Hematopoietic multipotent progenitor cell treated with erythropoietin and hydrocortisone succinate and interleukin-3 and kit ligand, for 6 days (in vitro differentiated cells): ENCODE measurements at places on chromosomes 5 and 9.

- no peak for DNase-seq
These were observed 175.9 kb downstream of the KIF4B start for GRCh38 chr5:155189476-155189875.

- no peak for DNase-seq
These were observed 5.2 kb upstream of the FBP1 start for GRCh38 chr9:94644543-94644942.

GRCh38 chr9:3852545-3852944 lies 326.7 kb upstream of the RFX3 start:
- no peak for DNase-seq

DNA sequence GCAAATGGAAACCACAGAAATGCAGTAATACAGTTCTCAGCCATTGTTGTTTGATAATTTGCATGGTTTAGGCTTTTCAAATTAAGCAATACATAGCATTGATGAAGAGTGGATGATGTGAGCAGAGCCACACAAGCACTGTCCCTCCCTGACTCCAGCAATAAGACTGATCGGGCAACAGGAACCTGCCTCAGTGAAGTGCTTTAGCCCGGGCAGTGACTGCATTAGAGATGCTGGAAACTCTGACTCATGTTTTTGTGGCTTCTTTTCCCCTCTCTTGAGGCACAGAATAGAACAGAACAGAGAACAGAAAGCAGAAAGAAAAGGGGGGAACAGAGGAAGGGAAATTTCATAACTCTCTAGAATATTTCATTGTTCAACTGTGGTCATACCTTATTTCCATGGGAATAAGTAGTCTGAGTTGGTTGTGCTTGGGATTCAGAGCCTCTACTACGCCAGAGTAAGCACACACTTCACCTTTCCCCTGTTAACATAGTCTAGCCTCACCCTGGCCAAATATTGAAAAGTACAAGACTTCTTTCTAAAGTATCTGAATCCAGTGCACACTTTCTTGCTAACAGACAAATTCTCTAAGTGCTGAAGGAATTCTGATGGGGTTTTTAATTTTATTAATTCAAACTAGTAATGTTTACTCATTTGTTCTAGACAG lies 164.8 kb upstream of the VCAN start:
- DNase-seq, result peak; percentile 58

DNA sequence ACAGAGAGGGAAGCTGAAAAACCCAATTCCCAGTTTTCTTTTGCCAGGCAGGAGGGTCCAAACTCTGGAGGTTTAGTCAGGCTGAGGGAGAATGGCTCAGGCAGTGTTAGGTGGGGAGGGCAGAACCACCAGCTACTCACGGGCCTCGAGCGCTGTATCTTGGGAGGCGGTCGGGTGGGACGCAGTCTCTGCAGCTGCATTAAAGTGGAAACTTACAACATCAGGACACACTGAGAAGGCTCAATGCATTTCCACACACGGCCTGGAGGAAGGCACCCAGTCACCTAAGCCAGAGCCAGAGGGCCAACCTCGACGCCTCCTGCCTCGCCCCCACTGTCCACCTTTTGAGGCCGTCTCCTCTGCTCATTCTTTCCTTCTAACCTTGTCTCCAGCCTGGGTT lies 55.6 kb downstream of the CRB2 start:
- DNase-seq, result no peak

- DNase-seq, result peak; percentile 24
These were observed 111.6 kb downstream of the CMYA5 start for GRCh38 chr5:79800979-79801827.

- no peak for DNase-seq
These were observed 10.0 kb downstream of the TCF7 start for GRCh38 chr5:134124289-134125038.

DNA sequence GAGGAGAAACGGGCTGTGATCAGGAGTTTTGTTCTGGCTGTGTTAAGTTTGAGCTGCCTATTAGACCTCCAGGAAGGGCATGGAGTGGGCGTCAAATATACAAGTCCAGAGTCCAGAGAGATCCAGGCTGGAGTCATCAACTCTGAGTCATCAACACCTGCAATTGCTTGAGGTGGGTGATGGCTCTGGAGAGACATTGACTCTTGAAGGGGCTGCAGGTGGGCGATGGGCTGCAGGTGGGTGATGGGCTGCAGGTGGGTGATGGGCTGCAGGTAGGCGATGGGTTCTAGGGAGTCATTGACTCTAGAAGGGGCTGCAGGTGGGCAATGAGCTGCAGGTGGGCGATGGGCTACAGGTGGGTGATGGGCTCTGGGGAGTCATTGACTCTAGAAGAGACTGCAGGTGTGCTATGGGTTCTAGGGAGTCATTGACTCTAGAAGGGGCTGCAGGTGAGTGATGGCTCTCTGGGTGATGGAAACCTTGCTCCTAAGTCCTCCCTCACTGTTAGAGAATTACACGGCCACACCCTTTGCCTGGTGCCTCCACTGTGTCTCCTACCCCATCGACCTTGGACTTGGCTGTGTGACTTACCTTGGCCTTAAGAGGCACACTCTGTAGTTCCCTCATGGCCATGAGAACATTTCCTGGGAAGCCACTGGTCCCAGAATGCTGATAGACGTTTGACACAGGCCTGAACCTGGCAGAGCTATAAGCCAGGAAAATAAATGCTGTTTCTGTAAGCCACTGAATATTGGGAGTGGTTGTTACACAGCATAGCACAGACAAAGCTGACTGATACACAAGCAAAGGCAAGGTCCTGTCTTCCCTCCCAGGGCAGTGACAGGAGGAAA lies 10.4 kb upstream of the FIBCD1 start:
- no peak for DNase-seq

DNA sequence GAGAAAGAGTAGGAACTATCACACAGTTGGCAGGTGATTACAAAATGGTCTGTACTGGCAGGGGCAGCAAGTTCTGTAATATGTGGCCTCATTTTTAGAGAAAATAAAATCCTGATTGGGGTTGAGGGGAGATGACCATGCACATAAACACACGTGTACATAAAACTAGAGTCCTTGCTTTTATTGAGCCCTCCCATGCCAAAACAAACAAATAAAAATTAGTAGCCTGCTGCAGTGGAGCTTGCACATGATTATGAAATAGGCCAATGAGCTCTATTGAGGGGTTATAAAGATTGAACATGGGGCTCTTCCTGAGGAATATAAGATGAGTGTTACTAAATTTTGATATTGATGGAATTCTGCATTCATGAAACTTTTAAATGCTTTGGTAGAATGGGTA lies 248.4 kb downstream of the ELAVL2 start:
- DNase-seq, result no peak

DNA sequence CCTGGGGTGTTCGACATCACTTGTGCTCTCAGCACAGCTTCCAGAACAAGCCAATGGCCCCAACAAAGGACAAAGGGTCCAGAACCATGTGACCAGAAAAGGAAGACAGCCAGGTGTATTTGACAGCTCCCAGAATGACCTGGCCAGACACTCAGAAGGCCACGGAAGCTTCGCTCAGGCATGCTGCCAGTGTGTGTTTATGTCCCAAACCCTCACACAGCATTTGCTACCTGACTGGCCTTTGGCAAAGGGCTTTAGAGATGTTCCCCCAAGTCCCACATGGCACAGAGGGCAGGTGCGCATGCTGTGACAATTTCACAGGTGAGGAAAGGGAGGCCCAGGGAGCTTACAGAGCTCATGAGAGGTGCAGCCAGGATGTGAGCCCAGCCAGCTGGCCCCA lies 39.5 kb downstream of the MED10 start:
- DNase-seq, result no peak

GRCh38 chr9:9133526-9133925 lies 1333.9 kb upstream of the DMAC1 start:
- DNase-seq, result no peak

DNA sequence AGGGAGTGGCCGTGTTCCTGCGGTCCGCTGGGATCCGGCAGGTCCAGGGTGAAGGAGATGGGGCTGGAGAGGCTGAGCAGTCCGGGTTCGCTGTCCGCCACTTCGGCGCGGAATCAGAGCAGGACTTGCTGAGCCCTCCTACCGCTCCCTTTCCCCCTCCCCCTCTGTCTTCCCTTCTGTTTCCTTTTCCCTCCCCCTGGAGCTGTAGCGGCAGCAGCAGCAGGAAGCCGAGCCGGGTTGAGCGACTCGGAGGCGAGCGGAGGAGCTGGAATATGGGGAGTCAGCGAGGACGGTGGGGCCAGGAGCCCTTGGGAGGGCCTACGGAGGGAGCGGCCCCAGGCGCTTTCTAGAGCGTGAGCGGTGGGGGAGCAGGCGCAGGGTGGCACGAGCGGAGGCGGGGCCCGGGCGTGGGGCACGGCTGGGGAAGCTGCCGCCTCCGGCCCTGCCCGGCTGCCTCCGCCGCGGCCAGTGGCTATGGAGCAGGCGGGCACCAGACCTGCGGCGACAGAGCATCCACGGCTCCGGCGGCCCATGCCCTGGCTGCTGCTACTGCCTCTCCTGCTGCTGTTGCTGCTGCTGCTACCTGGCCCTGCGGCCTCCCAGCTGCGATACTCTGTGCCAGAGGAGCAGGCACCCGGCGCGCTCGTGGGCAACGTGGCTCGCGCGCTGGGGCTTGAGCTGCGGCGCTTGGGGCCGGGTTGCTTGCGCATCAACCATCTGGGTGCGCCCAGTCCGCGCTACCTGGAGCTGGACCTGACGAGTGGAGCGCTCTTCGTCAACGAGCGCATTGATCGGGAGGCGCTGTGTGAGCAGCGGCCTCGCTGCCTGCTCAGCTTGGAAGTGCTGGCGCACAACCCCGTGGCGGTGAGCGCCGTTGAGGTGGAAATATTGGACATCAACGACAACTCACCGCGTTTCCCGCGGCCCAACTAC lies at the start of gene PCDHAC2:
Gene PCDHAC2, plus strand, starts transcription at position 184 of the 933 bp plus-strand sequence. Its CDS starts 291 bp downstream, at position 475.
- no peak for DNase-seq

DNA sequence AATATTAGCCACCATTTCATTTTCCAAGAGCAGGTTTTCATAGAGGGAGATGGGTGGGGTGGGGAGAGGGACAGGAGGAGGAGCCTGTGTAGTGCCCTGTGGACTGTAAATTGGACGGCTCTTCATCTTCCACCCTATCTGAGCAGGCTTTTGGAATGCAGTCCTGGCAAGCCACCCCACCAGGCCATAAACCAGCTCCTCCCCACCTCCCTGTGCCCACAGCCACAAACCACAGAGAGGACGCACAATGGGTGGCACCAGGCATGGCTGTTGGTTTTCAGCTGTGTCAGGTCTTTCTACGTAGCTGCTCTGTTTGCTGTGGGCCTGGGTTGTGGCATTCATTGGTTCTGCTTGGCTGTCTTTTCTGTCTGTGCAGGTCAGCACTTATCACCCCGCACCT lies 58.0 kb downstream of the PLAC8L1 start:
- DNase-seq, result peak; percentile 78

DNA sequence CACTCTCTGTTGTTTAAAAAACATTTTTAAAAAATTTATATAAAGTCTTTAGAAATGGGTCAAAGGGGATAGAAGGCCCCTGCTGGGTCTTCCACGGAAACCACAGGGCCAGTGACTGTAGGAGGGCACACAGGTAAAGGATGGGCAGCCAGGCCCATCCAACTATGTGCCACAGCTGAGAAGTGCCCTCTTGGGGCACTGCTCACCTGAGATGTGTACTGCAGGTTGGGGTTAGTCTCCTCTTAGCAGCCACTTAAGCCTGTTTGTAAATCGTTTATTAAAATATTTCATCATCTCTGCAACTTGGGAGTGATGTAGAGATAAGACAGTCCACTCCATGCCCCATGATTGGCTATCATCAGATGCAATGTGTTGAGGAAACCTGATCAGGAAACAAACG lies 222.4 kb downstream of the DIRAS2 start:
- no peak for DNase-seq

GRCh38 chr5:139481122-139481533 lies 1.4 kb downstream of the STING1 start:
- peak; percentile 84 for DNase-seq

GRCh38 chr5:98433673-98434072 lies 339.8 kb upstream of the RGMB start:
- DNase-seq, result no peak

- peak; percentile 4 for DNase-seq
These were observed 285.9 kb downstream of the PSAT1 start for GRCh38 chr9:78582821-78583220.

DNA sequence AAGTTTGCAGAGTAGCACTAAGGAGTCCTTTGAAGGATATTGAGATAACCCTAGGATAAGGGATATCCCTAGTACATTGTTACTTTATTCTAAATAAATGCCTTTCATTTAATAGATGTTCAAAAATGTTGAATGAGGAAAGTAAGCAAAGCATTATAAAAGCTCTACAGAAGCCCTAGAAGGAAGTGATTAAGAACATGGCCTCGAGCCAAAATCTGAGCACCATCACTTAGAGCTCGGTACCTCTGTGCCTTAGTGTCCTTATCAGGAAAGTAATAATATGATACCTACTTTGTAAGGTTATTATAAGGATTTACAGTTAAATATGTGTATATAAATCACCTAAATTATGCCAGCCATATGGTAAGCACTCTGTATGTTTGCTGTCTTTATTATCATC lies 242.6 kb downstream of the KIAA0825 start:
- DNase-seq, result no peak

GRCh38 chr5:54760182-54760935 lies 225.0 kb downstream of the ESM1 start:
- no peak for DNase-seq

- peak; percentile 85 for DNase-seq
These were observed 18.3 kb upstream of the MLLT3 start for GRCh38 chr9:20640331-20641187.

- DNase-seq, result no peak
These were observed 358.2 kb upstream of the PTGER4 start for GRCh38 chr5:40321514-40321913.

GRCh38 chr9:99075246-99075912 lies 29.5 kb upstream of the TGFBR1 start:
- DNase-seq, result peak; percentile 89

- DNase-seq, result no peak
These were observed 19.0 kb downstream of the KIAA1958 start for GRCh38 chr9:112505607-112506006.

DNA sequence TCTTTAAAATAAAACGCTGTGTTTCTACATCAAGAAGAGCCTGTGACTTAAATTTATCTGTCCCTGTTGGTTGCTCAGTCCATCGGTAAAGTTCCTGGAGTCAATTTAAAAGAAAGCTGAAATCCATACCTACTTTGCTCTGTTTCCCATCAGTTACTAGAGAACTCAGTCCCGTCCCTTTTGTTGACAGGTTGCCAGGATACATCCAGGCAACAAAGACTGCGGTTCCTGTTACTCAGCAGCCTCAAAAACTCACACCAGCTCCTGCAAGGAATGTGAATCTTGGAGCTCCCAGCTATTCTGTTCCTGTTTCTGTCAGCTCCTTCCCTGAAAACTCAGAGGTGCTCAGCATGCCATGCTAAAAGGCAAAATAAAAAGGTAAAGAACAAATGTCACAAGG lies at the start of gene ZNF474:
Gene ZNF474, plus strand, starts transcription at position 241 of the 400 bp plus-strand sequence. CDS start 22,445 bp downstream, outside the sequence.
- DNase-seq, result peak; percentile 39

DNA sequence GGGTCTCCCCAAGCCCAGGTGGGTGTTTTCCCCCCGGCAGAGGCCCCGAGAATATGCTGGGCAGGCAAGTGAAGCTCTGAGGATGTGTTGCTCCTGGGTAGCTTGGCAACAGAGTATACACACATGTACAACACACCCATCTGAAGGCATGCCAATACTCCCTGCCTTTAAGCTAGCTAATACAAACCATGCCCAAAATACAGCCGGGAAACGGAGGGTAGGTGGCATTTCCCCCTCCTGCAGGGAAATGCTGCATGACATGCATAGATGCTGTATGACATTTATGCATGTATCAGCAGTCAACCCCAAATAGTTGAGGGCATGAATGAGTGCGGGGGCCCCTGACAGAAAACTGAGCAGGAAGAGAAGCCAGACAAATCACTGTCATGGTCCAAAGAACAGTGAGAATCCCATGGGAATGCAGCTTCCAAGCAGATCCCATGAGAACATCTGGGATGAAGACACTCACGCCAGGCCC lies 614.1 kb downstream of the EBF1 start:
- DNase-seq, result no peak
